ENCODE measurements at places on chromosomes 3 and 15.

DNA sequence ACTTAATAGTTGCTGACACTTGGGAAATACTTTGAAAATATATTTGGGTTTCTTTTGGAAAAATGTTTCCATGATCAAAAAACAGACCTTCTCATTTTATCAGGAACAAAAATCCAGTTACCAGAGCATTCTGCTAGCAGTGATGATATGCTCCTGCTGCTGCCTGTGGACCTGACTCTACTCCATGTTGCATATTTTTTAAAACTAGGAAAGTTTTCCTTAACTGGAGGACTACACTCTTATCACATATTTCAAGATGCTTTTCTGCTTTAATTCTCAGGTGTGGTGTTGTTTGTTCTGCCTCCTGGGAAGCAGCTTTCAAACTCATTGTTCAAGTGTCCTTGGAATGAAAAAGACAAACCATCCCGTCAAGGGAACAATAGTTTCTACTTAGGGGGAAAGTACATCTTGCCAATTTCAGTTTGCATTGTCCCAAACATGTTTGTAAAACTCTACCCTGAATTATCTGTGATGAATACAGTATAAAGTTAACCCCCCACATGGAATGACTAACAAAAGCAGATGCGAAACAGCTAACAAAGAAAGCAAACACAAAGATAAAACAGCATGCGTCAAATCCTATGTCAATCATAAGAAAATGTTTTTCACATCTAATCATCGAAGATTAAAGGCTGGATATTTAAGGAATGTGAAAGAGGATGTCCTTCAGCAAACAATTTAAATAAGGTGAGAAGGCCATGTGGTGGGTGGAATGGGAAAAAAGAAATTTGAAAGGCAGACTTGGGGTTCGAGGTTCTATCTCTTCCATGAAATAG, 40.1 kb upstream of the PSMD6 start:
- no peak for DNase-seq

DNA sequence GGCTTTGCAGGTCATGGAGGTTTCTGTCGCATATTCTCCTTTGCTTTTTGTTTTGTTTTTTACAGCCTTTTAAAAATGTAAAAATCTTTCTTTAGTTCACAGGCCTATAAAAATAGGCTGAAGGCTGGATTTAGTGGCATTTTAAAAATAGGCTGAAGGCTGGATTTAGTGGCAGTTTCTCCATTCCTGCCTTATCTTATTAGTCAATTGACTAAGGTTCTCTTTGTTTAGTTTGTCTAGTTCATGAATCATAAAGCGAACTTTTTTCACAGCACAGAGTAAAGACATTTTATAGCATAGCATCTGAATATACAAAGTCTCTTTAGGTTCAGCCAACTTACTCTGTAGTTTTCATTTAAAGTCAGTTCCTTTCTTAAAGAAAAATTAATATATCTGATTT, 31.4 kb downstream of the AP4E1 start:
- no peak for DNase-seq

DNA sequence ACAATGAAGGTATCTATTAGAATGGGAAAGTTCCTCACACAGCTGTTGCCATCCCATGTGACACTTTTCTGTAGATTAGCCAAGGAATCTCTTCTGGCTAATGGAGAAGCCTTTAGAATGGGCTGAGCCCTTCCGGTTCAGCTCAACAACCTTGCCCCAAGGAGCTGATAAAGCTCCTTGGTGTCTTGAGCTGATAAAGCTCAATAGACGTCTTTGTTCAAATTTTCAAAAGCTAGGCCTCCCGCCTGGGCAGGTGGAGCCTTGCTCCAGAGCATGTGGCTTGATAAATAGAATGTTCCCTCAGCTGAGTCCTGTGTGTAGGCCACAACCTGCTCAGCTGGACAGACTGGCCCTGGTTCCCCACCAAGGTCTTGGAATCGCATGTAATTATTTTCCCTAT, 7.2 kb upstream of the BNIP2 start:
- no peak for DNase-seq

GRCh38 chr3:14991818-14992612, 44.6 kb downstream of the NR2C2 start:
- no peak for DNase-seq

- DNase-seq: no peak
Measured at GRCh38 chr15:80945605-80946004, 44.0 kb downstream of the MESD start.

GRCh38 chr15:84082739-84083138, 152.8 kb upstream of the GOLGA6L4 start:
- no peak for DNase-seq

Data from NCI-H460 (cell line).